ENCODE measurements at places on chromosomes 7 and 10.

DNA sequence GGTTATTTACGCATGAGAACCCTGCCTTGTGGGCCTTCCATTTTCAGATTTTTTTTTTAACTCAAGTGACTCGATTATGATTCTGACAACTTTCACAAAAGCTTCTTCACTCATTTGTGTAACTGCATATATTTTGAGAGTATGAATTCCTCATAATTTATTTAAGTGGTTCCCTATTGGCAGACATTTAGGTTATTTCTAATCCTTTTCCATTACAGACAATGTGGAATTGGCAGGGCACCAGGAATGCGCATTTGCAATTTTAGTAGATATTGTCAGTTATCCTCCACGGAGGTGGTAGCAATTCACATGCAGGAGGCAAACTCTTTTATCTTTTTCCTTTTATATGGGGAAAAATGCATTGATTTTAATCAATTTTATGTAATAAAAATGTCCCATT lies 2.5 kb downstream of the TMEM176B start:
- no peak for DNase-seq

- no peak for DNase-seq
These were observed 424.2 kb upstream of the CNTNAP2 start for GRCh38 chr7:145692237-145692950.

- DNase-seq = no peak
These were observed 472.0 kb upstream of the FZD8 start for GRCh38 chr10:36114141-36114540.

- DNase-seq = no peak
These were observed 61.4 kb downstream of the SYPL1 start for GRCh38 chr7:106050746-106051117.

DNA sequence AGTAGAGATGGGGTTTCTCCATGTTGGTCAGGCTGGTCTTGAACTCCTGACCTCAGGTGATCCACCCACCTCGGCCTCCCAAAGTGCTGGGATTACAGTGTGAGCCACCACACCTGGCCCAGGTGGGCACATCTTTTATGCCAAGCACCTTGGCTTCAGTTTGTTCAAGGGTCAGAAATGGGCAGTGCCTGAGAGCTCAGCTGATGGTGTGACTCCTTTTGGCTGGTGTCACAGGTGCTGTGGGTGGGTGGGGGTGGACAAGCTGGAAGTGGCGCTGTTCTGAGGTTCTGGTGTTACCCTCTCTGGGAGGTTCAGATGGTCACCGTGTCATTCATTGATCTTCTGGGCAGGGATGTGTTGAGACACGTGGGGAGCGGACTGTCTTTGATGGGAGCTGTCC lies 11.5 kb downstream of the ADCY1 start:
- no peak for DNase-seq

GRCh38 chr10:132516771-132517725 lies 20.5 kb upstream of the INPP5A start:
- no peak for DNase-seq

- DNase-seq = no peak
These were observed 6.1 kb upstream of the PDK4 start for GRCh38 chr7:95602421-95602820.

GRCh38 chr10:6013413-6014192 lies 36.3 kb upstream of the IL15RA start:
- DNase-seq = no peak

- no peak for DNase-seq
These were observed 324.0 kb upstream of the POT1 start for GRCh38 chr7:125253452-125254190.

DNA sequence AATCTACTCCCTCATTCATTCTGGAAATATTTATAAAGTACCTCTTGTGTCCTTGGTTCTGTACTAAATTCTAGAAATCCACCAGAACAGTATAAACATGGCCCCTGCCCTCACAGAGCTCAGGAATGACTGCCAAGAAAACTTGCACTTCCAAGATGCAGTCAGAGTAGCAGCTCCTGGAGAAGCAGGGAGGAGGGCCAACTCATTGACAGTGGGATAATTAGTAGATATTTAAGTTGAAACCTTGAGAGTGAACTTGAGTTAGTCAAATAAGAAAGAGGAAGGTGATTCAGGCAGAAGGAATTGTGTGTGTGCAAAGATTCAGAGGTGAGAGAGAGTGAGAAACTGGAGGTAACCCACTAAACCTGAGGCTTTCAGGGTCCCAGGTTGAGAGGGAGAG lies 182.2 kb upstream of the INHBA start:
- no peak for DNase-seq

- no peak for DNase-seq
These were observed 1.0 kb downstream of the CACNA2D1 start for GRCh38 chr7:82442492-82443035.

DNA sequence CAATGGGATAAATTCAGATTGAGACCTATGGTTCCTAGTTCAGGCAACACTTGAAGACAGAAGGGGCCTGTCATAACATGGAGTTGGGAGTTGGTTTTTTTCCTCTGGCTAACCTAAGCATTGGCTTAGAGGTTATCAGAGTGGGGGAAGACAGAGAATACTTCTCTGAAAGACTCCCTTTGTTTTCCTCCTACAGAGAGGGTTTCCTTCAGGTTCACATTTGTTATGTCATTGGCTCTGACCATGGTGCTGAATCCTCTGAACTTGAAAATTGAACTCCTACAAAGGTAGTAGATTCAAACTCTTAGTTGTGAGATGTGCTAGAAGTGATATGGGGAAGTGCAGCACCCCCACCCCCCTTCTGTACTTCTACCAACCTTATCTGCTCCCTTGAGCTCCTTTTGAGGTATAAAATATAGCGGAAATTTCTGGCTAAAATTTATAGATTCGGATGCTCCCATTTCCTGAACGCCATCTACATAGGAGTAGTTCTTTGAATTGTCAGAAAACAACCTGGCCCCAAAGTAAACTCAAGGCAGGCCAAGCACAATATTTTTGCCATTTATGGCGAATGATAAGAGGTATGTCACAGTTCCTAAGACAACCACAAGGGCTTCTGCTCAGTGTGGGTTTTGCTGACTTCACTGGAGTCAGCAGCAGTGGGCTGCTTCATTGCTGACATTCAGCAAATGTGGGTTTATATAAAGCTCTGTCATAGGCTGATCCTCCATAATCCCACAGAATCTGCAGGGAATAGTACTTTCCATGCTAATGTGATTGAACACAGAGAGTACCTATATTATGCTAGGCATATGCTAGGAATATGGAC lies 131.6 kb upstream of the KLF14 start:
- DNase-seq = no peak

DNA sequence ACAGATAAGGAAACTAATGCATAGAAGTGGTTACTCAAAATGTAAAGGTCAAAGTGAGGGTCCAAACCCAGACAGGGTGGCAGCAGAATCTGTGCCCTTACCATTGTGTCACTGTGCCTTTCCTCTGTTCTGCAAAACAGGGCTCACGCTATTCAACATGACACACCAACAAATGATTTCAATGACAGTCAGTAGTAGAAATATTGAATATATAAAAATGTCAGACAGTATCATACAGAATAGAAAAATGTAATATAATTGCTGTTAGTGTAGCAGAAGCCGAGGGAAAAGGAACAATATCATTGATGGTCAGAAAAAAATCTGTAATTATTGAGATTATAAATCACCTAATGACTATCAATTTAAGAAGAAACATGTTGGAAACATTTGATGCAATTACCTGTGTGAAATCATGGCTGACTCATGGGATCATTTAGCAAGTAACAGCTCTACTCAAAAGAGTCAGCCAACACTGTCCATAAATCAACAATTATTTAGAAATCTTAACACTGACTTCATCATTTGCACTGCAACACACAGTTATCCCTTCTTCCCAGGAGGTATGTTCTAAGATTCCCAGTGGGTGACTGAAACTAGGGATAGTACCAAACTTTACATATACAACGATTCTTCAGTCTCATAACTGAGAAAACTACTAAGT lies 198.7 kb downstream of the DGKI start:
- DNase-seq = no peak

- DNase-seq = no peak
These were observed 55.8 kb downstream of the NCAPG2 start for GRCh38 chr7:158648787-158649186.

GRCh38 chr10:86969421-86970041 lies 1.2 kb downstream of the ADIRF start:
- DNase-seq = no peak

DNA sequence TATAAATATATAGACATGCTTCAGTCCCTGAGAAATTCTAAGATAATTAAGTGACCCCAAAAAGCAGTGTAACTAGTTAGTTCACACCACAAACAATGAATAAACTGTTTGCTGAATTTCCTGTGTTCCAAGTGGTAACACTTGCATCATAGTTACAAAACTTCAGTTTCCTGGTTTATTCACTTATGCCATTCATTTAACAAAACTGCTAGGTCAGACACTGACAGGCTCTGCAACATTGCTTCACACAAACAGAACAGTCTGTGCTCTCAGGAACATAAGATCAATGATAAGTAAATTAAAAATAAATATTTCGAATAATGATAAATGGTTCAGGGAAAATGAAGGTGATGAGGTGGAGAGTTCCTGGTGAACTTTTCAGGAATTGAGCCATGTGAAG lies 133.3 kb upstream of the NAMPT start:
- no peak for DNase-seq

- no peak for DNase-seq
These were observed 27.7 kb downstream of the ARHGAP22 start for GRCh38 chr10:48577158-48577557.

DNA sequence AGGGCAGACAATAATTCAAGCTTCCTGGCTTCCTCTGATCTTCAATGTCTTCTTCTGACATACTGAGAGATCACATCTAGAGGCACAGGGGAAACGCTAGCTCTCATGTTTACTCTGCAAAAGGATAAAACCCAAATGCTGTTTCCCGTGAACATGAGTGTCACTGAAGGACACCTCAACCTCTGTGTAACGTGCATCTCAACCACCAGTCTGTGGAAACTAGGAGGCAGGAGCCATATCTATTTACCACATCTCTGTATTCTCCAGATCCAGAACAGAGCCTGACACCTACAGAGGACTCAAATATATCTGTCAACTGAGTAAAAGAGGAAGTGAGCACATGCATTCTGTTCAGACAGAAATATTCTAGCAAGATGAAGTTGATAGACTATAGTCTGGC lies 140.3 kb upstream of the TARP start:
- no peak for DNase-seq

DNA sequence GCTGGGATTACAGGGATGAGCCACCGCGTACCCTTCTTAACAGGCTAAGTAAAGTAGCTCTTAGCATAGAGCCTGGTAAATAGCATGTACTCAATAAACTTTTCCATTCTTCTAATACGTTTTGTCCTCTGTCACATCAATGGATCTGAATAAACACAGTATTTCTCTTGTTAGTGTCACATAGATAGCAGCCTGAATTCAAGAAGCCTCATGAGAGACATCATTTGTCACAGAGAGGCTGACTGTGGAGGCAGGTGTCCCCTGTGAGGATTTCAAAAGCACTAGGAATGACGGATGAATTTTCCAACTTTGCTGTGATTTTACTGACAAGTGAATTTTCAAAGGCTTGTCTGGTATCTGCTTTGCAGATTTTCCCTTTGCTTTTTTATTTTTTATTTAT lies 82.6 kb upstream of the CDC14C start:
- no peak for DNase-seq

DNA sequence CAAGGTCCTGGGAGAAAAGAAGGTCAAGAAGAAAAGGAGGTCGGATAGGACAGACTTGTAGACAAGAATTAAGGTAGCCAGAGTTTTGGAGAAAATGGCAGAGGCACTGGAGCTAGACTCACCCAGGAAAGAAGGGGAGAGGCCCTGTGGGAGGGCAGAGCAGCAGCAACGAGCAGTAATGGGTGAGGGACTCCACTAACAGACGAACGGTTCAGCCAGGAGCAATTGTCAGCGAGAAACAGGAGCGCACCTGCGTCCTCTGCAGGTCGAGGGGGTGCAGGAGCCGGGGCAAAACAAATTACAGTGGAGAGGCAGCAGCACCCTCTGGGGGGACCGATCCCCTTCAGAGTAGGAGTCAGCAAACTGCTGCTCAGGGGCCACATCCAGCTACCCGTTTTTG lies 18.5 kb upstream of the IGFBP3 start:
- DNase-seq = no peak

- peak; percentile 15 for DNase-seq
These were observed 961 bp downstream of the SCRN1 start for GRCh38 chr7:29988424-29989256.

DNA sequence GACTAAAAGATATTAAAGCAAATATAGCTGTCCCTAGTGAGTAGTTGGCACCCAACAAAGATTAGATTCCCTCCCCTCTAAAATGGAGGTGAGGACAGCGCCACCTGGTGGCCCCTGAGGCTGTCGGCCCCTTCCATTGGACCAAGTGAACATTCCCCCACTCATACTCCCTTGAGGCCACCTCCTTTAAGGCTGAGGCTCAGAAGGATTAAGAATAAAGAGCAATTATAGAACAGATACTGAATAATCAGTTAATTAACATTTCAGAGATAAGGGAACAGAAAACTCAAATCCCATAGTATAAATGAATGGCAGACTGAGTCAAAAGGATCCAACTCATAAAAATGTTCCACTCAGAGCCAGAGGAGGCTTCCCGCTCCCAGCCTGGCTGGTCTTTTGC lies 130.4 kb upstream of the GHITM start:
- peak; percentile 67 for DNase-seq

- DNase-seq = no peak
These were observed 42.5 kb downstream of the PPP1R3C start for GRCh38 chr10:91590142-91590903.

GRCh38 chr7:22683379-22683778 lies 43.6 kb upstream of the IL6 start:
- DNase-seq = no peak

DNA sequence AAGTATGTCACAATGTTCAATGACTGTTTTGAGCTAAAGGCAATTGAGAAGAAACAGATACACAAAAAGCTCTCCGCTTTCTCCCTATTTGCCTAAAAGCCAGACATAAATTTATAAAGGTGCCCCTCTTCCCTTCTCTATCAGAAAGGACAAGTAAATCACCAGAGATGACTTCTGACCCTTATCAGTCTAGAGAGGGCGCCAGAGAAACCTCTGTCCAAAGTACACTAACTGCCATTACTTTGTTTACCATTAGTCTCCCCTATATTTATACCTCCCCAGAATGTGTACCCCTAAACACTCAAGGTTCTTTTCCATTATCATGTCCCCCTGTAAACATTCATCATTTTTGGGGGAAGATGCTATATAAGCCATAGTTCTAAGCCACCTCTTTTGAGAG lies 49.3 kb downstream of the TPK1 start:
- DNase-seq = no peak

- no peak for DNase-seq
These were observed 7.1 kb upstream of the MKX start for GRCh38 chr10:27752673-27753237.

- DNase-seq = no peak
These were observed 200.1 kb downstream of the CCDC3 start for GRCh38 chr10:12801214-12802087.

DNA sequence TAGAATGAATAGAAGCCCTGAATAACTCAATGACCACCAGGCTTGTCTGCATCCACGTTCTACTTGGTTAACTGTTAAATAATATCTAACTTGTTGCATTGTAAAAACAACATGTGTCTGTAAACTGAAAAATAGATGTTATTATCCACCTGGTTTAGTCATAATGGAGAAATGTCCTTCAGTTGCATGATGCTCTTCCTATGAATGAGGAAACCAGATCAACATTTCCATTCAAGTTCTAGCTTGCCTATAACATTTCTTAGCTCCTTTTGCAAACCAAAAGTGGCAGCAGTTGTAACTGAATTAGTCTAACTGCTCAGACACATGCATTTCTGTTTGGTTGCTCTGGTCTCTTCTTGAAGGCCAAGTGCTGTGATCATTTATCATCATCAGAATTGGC lies 62.9 kb upstream of the BET1 start:
- no peak for DNase-seq

GRCh38 chr10:114261076-114261475 lies 22.0 kb downstream of the VWA2 start:
- DNase-seq = no peak

All from activated CD4-positive, alpha-beta T cell treated with anti-CD3 and anti-CD28 coated beads for 48 hours (primary cell).